AG08396 (cell line): ENCODE measurements at places on chromosomes 1 and 21.

DNA sequence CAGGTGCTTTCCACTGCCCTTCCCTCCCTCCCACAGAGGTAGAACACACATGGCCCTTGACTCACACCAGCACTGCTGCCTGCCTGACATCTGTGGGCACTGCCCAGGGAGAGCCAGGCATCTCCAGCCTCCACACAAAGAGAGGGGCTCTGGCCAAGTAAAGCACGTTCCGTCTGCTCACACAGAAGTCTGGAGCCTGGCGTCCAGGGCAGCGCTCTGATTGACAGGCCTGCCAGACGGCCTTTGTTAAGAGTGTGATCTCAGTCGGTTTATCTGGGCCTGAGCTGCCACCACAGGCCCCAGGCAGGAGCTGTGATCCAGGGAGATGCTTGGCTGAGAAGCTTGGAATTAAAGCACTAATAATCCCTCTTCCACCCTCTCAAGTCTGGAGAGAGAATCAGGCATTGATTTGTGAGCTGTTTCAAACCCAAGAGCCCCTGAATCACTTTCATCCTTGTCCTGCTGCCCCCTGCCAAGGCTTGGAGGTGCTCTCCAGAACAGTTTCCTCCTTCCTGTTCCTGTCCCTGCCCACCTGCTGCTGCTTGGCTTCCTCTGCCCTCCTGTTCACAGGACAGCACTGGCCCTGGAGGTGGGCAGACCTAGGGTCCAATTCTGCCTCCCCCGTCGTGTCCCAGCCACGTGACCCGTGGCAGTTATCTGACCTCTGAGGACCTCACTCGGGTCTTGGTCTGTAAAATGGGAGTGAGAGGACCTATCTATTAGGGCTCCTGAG lies 3.7 kb downstream of the DMRTB1 start:
- DNase-seq: no peak

DNA sequence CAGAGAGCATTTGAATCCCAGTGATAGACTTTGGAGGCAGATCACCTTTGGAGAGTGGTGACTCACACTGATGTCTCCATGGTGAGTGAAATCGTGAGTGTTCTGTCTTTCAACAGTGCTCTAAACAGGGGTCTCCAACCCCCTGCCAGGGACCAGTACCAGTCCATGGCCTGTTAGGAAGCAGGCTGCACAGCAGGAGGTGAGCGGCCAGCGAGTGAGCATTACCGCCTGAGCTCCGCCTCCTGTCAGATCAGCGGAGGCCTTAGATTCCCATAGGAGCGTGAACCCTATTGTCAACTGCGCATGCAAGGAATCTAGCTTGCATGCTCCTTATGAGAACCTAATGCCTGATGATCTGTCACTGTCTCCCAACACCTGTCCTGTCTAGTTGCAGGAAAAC lies 61.8 kb upstream of the B3GALNT2 start:
- no peak for DNase-seq

DNA sequence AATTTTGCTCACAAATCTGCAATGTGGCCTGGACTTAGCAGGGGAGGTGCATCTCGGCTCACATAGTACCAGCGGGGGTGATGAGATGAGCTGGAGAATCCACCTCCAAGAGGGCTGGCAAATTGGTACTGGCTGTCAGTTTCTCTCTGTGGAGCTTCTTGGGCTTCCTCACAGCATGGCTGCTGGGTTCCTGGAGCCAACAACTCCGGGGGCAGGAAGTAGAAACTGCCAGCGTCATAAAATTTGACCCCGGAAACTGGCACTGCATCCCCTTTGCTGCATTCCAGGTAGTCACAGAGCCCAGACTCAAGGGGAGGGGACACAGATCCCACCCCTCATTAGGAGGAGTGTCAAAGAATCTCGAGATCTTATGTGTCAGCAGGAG lies 17.0 kb upstream of the TNFRSF1B start:
- no peak for DNase-seq

GRCh38 chr1:83318366-83318765 lies 680.6 kb downstream of the TTLL7 start:
- no peak for DNase-seq

GRCh38 chr1:180953291-180954004 lies 40.8 kb downstream of the KIAA1614 start:
- no peak for DNase-seq
